ENCODE measurements at places on chromosomes 2 and 18. TPM values are rescaled to one million over a fixed set of nuclear protein-coding genes. Genes with fewer than 3 reads are reported as not detected.
A peak's percentile ranks its signal among the peaks of the same experiment; 100 is the strongest.

PGAP1 gene
- 1.3 TPM for total RNA-seq

ZNF519 gene
- 64.4 TPM for total RNA-seq

SS18 gene
- 197 TPM for total RNA-seq

GALR1 gene
- not detected for total RNA-seq

DNA sequence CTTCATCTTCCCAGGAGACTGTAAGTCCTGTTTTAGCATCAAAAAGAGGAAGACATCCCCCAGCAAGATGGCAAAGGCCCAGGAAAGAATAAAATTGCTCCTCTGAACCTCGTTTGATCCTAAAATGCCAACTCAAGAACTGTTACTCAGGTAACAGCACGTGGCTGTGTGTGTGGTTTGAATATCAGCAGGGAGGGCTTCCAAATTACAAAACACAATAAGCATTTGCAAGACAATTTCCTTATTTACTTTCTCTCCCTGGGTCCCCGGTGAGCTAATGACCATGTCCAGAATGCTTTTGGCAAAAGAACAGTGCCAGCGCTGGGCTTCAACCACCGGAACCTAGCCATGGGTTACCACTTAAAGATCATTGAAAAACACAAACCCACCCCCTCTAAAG is 163.6 kb downstream of the C1D start:
- no peak for DNase-seq

RPL37A gene
- total RNA-seq, result 3,500 TPM

- no peak for DNase-seq
These were observed 29.4 kb downstream of the NLRC4 start for GRCh38 chr2:32235315-32235714.

GRCh38 chr2:33275689-33276444 is 200.6 kb upstream of the RASGRP3 start:
- DNase-seq, result no peak

- no peak for DNase-seq
These were observed 5.8 kb downstream of the FAM110C start for GRCh38 chr2:40465-40864.

LCLAT1 gene
- 19.6 TPM for total RNA-seq

- no peak for DNase-seq
These were observed 51.6 kb upstream of the ZNF532 start for GRCh38 chr18:58813105-58813504.

- DNase-seq, result peak; percentile 92
These were observed 172 bp downstream of the PRKD3 start for GRCh38 chr2:37324536-37324785.

TMEM200C gene
- total RNA-seq, result not detected

- no peak for DNase-seq
These were observed 373.1 kb upstream of the FANCL start for GRCh38 chr2:58614219-58614618.

DNA sequence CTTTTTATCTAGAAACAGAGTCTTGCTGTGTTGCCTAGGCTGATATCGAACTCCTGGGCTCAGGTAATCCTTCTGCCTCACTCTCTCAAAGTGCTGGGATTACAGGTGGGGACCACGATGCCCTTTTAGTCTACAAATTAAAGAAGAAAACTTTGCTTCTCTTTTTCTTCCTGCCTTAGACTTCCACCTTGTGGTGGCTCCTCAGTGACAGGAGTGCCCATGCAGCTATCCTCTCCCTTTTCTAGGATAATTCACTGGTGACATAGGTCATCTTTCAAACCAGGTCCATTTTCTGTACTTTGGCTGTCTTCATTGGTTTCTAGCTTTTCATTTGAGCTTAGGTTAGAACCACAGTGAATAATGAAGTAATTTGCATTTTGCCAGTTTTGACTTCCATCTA is 13.6 kb downstream of the DCAF17 start:
- no peak for DNase-seq

DNA sequence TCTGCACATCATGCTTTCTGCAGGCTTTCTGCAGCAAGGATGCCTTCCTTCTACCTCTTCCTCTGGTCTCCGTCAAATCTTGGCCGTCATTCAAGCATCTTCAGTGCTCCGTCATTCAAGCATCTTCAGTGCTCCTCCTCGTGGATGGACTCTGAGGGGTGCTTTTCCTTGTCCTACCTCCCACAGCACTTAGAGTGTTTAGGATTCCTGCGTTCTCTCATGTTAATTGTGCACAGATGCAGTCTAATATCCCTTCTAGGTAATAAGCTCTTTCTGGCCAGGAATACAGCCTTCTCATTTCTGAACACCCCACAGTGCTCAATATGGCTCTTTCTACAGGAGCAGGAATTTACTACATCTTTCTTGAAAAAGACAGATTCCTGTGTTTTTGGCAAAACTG is 59.8 kb downstream of the ZNF236 start:
- DNase-seq, result no peak

- DNase-seq, result peak; percentile 70
These were observed 35.3 kb downstream of the GALNT1 start for GRCh38 chr18:35616664-35617423.

ECEL1 gene
- not detected for total RNA-seq

DNA sequence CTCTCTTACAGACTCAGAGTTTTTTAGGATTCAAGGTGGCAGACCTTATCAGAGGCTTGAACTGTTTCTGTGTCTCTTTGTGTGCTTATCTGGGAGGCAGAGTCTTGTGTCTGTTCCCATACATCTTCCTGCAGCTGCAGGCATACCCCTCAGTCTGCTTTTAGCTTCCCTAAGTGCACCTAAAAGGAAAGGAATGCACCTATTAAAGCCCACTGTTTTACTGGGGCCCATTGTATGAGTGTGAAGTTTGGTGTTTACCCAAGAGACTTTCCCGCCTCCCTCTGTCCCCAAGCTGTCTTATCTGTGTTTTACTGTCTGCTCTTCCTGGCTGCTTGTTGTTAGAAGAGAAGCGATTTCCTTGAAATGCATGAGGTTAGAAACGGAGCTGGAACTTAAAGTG is 1757.3 kb upstream of the PIK3C3 start:
- DNase-seq, result no peak

LIMS3 gene
- 1.9 TPM for total RNA-seq

PCARE gene
- total RNA-seq, result not detected

- no peak for DNase-seq
These were observed 125.0 kb upstream of the CD226 start for GRCh38 chr18:70072678-70073077.

KIF5C gene
- 22.2 TPM for total RNA-seq

GRCh38 chr2:23221236-23221635 is 163.7 kb upstream of the KLHL29 start:
- no peak for DNase-seq

GRCh38 chr2:38430597-38431207 is 53.6 kb upstream of the ATL2 start:
- no peak for DNase-seq

DNA sequence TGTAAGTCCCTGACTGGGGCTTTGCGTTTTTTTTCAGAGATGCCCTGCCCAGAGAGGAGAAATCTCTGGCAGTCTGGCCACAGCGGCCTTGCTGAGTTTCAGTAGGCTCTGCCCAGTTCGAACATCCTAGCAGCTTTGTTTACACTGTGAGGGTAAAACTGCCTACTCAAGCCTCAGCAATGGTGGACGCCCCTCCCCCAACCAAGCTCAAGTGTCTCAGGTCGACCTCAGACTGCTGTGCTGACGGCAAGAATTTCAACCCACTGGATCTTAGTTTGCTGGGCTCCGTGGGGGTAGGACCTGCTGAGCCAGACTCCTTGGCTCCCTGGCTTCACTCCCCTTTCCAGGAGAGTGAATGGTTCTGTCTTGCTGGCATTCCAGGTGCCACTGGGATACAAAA is 31.7 kb downstream of the L3MBTL4 start:
- no peak for DNase-seq

TUBB8B gene
- not detected for total RNA-seq

CCDC148 gene
- total RNA-seq, result 0.99 TPM

- DNase-seq, result peak; percentile 52
These were observed 50.8 kb upstream of the TMEM87B start for GRCh38 chr2:112004253-112004645.

- DNase-seq, result peak; percentile 31
These were observed 182.0 kb downstream of the PRKCE start for GRCh38 chr2:45833301-45833967.

- no peak for DNase-seq
These were observed 40.5 kb upstream of the EFHD1 start for GRCh38 chr2:232592772-232593395.

DNA sequence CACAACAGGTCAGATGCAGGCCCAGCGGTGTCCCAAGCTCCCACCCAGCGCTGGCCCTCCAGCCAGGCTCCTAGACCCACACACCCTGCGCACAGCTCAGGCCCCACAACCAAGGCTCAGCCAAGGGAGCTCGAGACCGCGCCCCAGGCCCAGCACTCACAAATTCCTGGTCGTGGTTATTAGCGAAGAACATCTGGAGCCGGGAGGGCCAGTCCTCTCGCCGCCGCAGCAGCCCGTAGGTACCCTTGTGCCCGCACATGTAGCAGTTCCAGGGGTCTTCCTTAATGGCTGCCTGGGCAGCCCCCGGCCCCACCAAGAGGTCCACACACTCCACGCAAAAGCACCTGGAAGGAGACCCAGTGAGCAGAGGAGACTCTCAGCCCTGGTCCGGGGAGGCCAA is 75.6 kb upstream of the POMC start:
- no peak for DNase-seq

DNA sequence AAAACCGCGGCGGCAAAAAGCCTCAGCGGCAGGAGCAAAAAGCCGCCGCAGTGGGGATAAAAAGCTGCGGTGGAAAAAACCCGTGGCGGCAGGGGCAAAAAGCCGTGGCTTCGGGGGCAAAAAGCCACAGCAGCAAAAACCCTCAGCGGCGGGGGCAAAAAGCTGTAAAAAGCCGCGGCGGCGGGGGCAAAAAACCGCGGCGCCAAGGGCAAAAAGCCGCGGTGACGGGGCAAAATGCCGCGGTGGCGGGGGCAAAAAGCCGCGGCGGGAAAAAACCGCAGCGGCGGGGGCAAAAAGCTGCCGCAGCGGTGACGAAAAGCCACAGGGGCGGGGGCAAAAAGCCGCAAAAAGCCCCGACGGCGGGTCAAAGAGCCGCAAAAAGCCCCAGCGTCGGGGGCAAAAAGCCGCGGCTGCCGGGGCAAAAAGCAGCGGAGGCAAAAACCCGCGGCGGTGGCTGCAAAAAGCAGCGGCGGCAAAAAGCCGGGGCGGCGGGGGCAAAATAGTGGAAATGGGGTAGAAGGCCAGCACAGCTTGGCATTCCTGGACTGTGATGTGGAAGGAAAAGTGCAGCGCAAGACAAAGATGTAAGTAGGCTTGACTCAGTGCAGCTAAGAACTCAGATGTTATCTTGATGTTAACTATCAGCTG is 151.8 kb downstream of the ANKRD30BL start:
- DNase-seq, result no peak

DNER gene
- not detected for total RNA-seq

- DNase-seq, result no peak
These were observed 5.6 kb downstream of the PHLPP1 start for GRCh38 chr18:62720766-62721613.

KLF7 gene
- 0.35 TPM for total RNA-seq

DNA sequence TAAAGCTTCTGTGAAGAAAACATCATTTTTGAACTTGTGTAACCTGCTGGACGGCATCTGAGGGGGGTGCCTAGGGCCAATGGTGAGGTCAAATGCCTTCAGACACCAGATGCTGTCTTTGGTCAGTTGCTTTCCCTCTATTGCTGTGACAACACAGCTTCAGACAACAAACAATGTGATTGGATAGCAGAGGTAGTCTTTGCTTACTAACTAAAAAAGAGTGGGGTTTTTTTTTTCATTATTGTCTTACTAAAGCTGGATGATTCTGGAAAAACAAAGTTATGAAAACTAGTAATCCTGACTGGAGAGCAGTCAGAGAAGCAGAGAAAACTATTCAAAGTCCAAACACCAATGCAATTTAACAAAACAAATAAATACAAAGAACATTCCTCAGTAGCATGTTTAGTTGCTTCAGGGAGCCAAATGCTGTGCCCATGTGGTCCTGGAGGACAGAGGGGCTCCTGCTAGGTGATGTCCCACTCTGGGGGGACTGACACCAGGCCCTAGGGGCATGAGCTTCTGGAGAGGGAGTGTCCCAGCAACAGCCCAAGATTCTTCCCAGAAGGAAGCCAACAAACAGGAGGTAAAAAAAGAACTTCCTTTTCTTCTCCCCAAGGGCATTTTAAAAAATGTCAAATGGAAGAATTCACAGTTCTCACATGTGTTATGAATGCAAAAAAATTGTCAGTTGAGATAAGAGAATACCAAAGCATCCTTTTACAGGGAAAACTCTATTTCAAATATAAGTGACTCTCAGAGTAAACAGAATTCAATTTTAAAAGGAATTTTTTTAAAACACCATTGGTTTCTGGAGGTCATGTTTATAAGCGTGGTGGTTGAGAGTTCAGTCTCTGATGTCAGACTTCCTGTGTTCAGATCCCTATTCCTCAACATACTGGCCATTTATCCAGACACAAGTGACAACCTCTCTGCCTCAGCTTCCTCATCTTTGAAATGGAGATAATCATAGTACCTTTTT is 181.1 kb upstream of the PGAP1 start:
- no peak for DNase-seq

DNA sequence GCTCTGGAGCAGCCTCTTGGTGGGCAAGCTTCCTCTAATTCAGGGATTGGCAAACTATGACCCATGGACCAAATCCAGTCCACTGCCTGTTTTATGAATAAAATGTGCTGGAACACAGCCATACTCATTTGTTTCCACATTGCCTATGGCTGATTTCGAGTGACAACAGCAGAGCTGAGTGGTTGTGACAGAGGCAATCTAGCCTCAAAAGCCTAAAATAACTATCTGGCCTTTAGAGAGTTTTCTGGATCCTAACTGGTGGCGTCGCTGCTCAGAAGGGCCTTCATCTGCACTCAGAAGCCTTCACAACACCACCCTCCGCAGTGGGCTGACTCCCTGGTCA is 147.1 kb downstream of the CCBE1 start:
- no peak for DNase-seq

DNA sequence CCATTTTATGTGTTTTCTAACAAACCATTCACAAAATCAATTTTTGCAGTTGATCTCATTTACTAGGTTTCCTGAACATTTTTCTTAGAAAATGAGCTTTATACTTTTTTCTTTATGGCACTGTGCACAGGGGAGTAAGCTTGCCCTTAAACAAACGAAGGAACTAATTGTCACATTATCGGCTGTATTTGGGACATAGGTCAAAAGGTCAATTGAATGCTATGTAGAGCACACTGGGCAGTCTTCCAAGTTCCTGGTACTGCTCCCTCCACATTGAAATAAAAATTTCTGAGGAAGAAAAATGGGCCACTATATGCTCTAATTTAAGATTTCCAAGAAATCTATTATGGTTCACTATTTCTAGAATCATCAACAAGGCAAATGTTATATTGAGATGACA is 93.6 kb upstream of the TMEFF2 start:
- no peak for DNase-seq

NXPH2 gene
- total RNA-seq, result not detected

Data from OCI-LY7 (cell line).